Ovary (tissue), 10 donors: ENCODE measurements at places on chromosomes 2 and 18. TPM values are rescaled to one million over a fixed set of nuclear protein-coding genes. Genes with fewer than 3 reads are reported as not detected.

- DNase-seq: no peak
Observed at GRCh38 chr18:6215888-6216287, 198.8 kb downstream of the L3MBTL4 start.

- peak; percentile 71 for DNase-seq
Observed at GRCh38 chr2:177264209-177264692, 276 bp downstream of the NFE2L2 start.

Gene NRP2
- 47.9 TPM for total RNA-seq

DNA sequence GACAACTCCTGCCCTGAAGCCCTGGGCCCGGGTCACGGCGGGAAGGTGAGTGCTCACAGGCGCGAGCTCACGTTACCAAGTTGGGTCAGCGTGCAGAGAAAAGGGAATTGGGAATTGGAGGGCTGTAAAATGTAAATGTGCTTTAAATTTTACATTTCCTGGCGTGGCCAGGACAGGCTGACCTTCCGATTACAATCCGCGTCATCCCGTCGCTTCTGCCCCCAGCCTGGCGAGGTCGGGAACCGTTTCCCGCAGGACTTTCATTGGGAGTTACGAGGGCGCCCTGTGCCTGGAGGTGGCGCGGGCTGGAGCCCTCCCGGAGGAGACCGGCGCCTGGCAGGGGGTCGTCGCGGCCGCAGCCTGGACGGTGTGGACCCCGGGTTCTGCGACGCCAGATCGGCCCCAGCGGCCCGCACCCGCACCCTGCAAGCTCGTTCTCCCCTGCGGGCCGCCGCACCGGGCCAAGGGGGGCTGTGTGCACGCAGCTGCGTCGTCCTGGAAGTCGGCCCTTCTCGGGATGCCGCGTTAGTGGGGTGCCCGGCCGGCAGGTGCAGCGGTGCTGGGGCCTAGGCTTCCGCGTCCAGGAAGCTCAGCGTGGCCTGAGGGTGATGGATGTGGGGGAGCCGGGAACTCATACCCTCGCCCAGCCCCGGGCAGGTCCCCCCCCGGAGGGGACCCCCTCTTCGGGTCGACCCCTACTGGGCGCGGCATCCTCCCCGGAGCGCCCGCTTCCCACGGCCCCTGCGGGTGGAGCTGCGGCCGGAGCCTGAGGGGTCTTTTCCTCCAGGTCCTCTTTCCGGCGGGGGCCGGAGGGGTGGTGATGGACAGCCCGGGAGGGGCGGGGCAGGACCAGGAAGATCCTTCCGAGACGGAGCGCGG, 63.9 kb downstream of the LRRFIP1 start:
- DNase-seq: no peak

DNA sequence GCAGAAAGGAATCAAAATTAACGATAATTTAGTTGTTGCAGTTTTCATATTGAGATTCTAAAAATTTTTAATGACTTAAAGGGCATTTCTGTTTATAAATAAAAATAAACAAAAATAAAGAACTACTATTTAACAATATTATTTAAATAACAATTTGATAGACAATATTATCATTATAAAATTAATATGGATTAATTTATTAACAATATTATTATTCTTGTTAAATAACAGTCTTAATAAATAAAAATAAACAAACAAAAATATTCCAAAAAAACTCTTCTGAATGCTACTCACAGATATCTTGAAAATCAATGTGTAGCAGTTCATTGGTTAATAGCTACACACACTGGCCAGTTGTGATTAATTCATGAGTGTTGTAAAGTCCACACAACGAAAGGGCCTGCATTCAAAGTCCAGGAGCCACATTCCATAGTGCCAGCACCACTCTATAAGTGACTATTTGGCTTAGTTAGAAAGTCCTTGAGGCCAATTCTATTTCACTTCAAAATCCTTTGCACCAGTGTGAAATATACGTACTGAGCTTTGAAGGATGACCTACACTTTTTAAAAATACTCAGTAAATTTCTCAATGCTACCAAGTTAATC, 117.1 kb downstream of the ZNF521 start:
- DNase-seq: no peak

GRCh38 chr18:46282177-46282570, 178.0 kb downstream of the HAUS1 start:
- no peak for DNase-seq

DNA sequence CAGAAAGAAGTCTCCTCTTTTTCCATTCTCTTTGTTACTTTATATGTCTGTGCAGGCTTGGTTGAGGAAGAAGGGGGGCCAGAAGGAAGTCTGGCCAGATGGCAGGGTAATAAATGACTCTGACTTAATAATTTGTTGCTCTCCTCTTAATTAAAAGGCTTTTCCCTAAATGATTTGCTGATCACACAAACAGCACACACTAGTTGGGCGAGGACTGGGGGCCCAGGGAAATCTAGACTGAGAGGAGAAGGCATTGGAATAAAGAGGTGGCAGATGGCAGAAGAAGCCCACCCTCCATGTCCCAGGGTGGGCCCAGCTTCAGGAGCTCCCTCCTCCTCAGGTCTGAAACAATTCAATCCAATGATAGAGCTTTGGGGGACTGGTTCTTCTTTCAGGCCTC, 12.7 kb upstream of the SMARCAL1 start:
- no peak for DNase-seq

GRCh38 chr18:42137693-42138375, 182.8 kb downstream of the PIK3C3 start:
- no peak for DNase-seq

Gene MYO5B
- total RNA-seq: 2.1 TPM

Gene AMER3
- not detected for total RNA-seq

DNA sequence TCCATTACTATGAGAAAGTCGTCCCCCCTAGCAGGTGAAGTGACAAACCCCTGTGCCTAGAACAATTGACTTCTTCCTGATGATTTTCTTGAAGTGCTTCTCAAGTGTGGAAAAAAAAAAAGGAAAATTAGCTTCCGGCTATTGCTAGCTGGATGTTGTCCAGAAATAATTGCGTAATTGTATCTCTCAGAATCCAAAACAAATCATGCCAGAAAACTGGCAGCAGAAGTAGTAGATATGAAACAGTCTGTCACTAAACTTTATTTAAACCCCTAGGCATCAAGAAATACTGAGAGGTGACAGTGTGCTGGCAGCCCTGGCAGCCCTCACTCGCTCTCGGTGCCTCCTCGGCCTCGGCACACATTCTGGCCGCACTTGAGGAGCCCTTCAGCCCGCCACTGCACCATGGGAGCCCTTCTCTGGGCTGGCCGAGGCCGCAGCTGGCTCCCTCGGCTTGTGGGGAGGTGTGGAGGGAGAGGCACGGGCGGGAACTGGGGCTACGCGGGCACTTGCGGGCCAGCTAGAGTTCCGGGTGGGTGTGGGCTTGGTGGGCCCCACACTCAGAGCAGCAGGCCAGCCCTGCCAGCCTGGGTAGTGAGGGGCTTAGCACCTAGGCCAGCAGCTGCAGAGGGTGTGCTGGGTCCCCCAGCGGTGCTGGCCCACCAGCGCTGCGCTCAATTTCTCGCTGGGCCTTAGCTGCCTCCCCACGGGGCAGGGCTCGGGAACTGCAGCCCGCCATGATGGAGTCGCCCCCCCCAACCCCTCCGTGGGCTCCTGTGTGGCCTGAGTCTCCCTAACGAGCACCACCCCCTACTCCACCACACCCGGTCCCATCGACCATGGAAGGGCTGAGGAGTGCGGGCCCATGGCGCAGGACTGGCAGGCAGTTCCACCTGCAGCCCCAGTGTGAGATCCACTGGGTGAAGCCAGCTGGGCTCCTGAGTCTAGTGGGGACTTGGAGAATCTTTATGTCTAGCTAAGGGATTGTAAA, 80.5 kb upstream of the ABCA12 start:
- DNase-seq: no peak

DNA sequence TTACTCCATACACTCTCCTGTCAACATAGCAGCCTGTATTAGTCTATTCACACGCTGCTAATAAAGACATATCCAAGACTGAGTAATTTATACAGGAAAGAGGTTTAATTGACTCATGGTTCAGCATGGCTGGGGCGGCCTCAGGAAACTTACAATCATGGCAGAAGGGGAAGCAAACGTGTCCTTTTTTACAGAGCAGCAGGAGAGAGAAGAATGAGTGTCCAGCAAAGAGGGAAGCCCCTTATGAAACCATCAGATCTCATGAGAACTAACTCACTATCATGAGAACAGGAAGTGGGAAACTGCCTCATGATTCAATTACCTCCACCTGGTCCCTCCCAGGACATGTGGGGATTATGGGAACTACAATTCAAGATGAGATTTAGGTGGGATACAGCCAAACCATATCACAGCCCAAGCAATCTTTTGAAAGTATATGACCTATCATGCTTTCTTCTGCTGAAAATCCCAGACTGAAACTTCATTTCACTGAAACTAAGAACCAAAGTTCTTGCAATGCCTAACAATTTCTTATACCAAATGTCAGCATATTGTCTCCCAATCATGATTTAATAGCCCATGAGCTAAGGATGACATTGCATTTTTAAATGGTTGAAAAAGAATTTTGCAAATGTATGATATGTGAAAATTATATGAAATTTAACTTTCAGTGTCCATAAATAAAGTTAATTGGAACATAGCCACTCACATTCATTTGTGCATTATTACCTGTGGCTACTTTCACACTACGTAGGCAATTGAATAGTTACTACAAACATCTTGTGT, 686.8 kb upstream of the ZEB2 start:
- DNase-seq: no peak

DNA sequence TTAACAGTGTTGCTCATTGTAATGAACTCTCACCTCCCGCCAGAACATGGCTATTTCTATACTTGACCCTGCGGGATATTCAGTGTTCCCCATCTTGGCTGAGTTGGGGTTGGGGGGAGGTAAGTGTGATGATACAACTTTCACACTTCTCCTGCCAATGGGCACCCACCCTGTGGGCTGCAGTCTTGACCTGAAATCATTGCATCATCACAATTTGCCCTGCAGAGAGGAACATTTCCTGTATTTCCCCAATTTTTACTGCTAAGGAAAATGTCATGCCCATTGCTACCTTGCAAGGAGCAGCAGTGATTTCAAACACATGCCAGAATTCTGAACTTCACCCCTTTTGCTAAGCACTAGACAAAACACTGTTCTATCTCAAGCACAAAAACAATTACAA, 92.1 kb downstream of the ADD2 start:
- DNase-seq: no peak

Gene ADGRF3
- total RNA-seq: 0.33 TPM

GRCh38 chr2:200484934-200485333, 24.9 kb downstream of the KCTD18 start:
- DNase-seq: no peak

- DNase-seq: no peak
Observed at GRCh38 chr2:143190431-143190830, 61.2 kb downstream of the ARHGAP15 start.

- no peak for DNase-seq
Observed at GRCh38 chr2:111246620-111247061, 125.9 kb downstream of the BCL2L11 start.

DNA sequence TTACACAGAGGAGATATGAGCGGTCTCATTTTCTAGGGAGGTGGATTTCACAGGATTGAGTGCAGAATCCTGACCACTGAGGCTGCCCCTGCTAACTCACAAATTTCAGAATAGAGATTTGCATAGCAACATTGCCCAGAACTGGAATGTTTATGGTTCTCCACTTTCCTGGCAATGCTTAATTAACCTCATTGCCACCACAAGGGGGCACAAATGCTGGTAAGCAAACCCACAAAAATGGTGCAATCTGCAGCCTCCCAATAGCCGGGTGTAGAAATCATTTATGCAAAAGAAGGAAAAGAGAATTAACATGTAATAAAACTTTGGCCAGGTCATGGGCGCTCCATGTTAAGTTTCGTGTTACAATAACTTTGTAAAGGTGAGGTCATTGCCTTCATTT, 112.4 kb downstream of the CYRIA start:
- DNase-seq: peak; percentile 14

DNA sequence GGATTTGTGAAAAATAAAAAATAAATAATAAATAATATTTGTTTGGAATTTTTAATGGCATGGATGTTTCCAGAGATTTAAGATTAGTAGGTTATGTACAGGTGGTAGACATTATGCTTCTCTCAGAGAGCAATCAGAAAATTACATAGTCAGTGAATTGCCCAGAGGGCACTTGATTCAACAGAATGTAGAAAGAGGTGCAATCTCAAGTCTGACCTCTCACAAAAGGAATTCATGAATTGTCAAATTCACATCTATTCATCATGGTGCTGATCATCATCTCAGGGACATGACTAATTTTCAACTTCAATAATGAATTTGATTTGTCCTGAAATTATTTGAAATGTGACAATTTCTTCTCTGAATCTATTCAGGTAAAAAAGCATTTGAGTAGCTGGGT, 172.5 kb downstream of the PDE11A start:
- no peak for DNase-seq

- DNase-seq: no peak
Observed at GRCh38 chr18:74063557-74063956, 84.1 kb downstream of the FBXO15 start.

Gene TLX2
- total RNA-seq: not detected

Gene SS18
- 64.6 TPM for total RNA-seq

DNA sequence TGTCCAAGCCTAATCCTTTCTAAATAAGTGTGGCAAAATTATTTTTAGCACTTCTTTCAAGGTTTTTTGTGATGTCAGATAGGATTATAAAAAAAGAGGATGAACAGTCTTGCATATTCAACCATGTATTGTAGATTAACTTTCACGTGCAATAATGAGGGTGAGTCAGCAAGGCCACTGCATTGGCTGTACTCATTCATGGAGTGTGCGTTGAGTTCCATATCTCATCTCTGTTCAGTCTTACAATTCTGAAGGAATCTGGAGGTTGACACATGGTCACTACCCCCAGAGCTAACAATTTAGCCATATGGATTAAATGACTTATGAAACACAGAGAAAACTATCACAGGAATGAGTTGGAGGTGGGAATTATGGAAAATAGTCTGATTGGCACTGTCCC, 810.5 kb downstream of the SLC4A3 start:
- no peak for DNase-seq

Gene LOXHD1
- not detected for total RNA-seq

Gene DPP4
- total RNA-seq: 2.0 TPM

Gene STPG4
- 0.35 TPM for total RNA-seq

GRCh38 chr18:50128506-50129271, 66.3 kb downstream of the MYO5B start:
- no peak for DNase-seq
